ENCODE measurements at places on chromosomes 1 and 21.

GRCh38 chr1:247332215-247332622 lies 552 bp upstream of the ZNF496 start:
- DNase-seq, result peak; percentile 45

DNA sequence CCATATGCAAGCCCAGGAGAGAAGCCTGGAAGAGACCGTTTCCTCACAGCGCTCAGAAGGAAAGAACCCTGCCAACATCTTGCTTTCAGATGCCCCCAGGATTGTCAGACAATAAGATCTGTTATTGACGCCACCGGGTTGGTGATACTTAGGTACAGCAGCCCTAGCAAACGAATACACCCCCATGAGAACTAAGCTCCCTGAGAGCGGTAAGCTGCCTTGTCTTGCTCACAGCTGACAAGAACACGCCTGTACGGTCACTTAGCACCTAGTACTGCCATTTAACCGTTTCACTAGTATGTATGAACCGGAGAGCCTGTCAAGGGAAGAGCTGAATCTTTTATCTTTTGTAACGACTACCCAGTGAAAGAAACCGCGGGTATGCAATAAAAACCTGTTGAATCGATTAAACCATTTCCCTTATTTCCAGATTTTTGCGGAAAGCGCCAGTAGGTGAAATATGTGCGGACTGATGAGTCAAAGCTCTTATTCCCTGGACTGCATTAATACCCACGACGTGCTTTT lies 619 bp upstream of the ZBTB8B start:
- DNase-seq, result no peak

DNA sequence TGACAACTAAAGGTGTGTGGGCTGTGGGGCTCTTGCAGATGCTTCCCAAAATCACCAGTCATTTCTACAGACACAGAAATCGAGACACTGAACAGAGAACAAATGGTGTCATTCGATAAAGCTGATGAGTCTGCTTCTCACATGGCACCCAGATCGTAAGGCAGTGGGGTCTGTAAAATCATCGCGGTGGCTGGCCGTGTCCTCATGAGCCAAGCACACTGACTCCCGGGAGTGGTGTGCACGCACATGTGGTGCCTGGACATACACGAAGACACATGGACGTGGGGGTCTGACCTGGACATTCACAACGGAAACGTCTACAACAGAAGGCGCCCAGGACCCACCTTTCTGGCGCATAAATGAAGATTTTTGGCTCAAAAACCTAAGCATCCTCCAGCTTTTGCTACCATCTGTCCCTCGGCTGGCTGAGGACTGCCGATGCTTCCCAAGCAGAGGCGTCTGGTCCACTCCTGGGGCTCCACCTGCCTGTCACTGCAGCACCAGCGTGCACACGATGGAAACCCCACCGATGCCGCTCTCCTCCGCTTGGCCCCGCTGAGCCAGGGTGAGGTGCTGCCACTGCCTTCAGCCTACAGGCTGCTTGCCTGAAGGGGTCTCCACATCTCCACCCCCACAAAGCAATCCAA lies 6.8 kb downstream of the SMIM1 start:
- no peak for DNase-seq

DNA sequence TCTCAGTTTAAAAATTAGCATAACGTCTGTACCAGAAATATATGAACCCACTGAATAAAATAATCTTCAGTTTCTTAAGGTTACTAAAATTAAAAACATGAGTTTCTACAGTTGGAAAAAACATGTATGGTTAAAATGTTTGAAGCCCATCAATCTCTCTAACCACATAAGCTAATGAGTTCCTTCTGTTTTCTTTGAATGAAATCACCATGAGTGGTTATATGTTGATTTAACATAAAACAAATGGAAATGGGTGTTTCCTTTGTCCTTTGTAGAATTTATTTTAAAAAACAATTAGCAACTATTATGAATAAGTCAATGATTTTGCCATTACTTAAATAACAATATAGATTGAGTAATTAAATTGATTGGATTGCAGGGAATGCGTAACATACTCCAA lies 3.0 kb upstream of the ADGRL2 start:
- DNase-seq, result no peak

DNA sequence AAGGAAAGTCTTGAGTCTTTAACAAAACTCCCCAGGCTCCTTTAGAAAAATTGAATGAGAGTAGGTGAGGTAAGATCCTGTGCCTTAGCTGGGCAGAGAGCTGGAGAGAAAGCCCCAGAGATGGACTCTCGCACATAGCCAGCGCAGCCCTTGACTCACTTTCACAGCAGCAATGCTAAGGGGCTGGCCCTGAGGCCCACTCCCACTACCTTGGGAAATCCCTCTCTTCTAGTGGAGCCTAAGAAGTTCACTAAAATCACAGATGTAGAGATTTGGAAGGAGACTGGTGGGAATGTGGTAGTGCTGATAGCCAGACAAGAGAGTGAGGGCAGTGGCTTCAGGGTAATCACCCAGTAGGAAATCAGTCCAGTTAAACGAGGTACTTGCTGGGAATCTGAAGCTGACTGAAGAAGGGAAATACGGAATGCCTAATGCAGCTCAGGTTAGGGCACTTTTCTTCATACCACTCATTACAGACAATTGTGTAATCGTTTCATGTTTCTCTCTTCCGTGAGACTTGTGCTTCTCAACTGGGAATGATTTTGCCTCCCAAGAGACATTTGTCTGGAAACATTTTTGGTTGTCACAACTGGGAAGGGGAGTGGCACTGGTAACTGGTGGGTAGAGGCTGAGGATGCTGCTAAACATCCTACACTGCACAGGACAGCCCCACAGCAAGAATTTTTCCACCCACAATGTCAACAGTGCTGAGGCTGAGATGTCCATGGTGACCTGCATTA lies 42.4 kb upstream of the LRRC8C start:
- DNase-seq, result no peak

DNA sequence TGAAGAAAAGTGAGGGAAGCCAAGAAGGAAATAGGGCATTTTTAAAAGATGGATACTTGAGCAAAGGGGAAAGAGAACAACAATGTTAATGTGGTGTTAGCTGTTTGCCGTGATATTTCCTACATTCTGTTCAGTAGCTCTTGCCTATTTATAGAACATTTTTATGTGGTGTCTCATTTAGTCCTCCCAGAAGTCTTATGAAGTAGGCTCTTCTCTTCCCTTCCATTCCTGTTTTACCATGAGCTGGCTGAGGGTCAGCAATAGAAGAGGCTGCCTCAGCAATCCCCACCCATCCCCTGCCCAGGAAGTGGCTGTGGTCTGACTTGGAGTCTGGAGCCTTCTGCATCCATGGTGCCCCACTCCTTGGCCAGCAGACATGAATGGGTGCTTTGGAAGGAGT lies 60.1 kb downstream of the KIAA0040 start:
- no peak for DNase-seq

- no peak for DNase-seq
Measured at GRCh38 chr1:47298025-47298699, 15.8 kb downstream of the STIL start.

GRCh38 chr1:48469616-48470480 lies 2.2 kb downstream of the SPATA6 start:
- DNase-seq, result peak; percentile 11

GRCh38 chr1:61318319-61319125 lies 236.2 kb downstream of the NFIA start:
- no peak for DNase-seq

GRCh38 chr21:44455524-44456213 lies 359 bp downstream of the LRRC3 start:
- peak; percentile 33 for DNase-seq

- DNase-seq, result peak; percentile 16
Measured at GRCh38 chr1:20660847-20661206, 342 bp downstream of the DDOST start.

DNA sequence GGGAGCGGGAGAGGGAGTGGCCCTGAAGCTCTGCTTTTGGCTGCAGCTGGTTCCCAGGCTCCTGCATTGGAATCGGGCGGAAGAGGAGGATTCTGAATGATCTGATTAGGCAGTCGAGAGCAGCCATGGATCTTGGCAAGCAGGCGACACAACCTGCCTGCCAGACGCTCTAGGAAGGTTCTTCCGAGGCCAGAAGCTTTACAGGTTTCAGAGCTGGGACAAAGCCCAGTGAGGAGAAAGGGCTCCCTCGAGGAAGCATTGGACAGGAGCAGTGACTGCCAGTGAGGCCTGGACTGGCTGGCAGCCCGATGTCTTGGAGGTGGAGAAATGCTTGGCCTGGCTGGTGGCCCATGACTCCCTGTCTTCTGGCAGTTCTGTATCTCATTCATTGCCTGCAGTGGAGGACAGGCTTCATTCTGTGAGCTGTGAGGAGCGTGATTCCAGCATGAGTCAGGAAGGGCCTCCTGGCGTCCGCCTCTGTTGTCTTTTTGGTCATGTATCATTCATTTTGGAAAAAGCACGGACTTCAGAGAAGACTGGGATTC lies 132.7 kb upstream of the IPO9 start:
- no peak for DNase-seq

- no peak for DNase-seq
Measured at GRCh38 chr1:183831311-183831710, 26.4 kb downstream of the RGL1 start.

- no peak for DNase-seq
Measured at GRCh38 chr1:19229229-19229628, 19.2 kb upstream of the UBR4 start.

GRCh38 chr1:234405676-234406075 lies 32.4 kb downstream of the COA6 start:
- DNase-seq, result no peak

DNA sequence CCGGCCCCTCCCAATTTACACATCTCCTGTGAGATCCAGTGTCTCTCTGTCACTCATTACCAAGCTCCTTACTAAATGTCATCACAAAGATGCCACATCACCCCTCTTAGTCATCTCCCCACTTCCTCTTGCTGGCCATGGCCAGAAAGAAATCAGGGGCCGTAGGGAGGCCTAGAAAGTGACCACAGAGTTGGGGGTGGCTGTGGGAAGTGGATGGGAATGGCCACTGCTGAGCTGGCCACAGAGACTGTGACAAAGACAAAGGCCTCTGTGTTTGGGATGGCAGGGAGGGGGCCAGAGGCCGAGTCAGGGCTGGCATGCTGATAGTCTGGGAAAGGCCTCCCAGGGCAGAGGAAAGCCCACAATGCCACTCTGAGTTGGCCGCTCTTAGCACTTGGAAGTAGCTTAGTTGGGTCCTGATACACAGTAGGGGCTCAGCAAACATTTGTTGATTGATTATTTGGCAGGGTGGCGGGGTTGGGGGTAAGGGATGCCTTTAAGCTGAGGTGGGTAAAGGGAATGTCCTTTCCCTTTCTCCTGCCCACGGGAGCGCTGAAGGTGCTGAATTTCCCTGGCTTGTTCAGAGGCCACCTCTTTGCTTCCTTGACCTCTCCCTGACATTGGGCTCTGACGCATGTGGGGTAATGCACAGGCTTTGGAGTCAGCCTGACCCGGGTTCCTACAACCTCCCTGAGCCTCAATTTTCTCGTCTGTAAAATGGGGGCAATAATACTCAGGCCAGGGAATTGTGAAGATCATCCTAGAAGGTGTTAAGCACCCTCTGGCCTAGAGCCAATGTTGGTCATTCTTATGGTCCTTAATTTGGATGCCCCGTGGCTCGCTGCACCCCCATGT lies 13.2 kb downstream of the NAV1 start:
- no peak for DNase-seq

- no peak for DNase-seq
Measured at GRCh38 chr21:39094847-39095579, 88.2 kb downstream of the PSMG1 start.

DNA sequence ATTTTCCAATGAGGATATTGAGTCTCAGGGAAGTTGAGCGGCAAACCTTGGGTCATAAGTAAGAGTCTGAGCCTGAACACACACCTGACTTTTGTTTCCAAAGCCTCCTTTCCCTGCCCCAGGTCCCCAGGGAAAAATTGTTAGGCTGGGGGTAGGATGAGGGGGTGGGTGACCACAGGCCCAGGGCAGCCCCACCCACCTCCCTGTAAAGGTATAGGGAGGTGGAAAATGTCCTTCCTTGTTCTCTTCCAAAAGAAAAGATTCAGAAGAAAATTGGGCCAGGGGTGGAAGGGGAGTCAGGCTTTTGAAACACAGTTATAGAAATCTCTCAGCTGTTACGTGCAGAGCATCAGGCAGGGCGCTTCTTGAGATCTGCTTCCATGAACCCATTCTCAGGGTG lies 129.7 kb upstream of the NGF start:
- DNase-seq, result no peak

- no peak for DNase-seq
Measured at GRCh38 chr1:218785928-218786327, 387.8 kb upstream of the LYPLAL1 start.

- DNase-seq, result no peak
Measured at GRCh38 chr1:158366783-158367182, 13.1 kb downstream of the CD1E start.

DNA sequence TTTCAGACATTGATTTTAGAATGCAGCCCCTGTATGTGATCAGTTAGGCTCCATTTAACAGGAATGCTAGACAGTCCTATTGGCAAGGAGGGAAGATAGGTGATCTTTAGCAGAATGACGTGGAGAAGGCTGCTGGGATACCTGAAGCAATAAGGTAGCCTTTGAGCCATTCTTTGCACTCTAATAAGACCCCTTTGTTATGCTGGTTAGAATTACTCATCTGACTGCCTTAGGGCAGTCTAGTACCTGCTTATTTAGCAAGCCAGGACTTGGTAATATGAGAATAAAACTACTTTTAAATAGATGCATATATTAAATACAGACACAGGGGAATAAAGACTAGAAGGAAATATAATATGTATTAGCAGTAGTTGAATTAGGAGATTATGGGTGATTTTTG lies 29.1 kb downstream of the NGF start:
- no peak for DNase-seq

DNA sequence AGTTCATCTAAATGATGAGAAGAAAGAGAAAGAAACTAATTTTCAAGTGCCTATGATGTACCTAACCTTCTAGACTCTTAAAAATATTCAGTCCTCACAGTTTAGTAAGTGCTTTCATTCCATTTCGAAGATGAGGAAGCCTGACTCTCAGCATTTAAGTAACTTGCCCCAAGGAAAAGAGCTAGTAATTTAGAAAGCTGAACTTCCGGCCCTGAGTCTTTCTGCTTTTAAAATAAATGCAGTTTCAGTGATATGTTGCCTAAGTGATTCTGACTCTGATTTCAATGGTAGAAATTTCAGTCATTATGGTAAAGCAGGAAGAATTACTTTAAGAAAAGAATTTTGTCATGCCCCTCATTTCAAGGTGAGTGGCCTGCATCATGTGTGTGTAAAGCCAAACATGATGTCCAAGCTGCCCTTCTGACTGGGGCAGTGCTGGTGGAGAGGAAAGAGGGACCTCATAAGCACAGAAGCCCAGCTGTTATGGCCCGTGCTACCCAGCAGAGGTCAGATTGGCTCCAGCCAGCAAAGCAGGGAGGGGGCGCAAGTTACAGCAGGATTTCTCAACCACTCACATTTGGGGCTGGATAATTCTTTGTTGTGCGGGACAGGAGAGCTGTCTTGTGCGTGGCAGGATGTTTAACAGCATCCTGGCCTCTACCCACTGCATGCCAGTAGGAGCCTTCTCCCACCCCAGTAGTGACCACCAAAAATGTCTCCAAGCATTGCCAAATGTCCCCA lies 10.7 kb downstream of the ATP1A4 start:
- DNase-seq, result no peak

- DNase-seq, result no peak
Measured at GRCh38 chr1:7421471-7422075, 349.5 kb upstream of the VAMP3 start.

- DNase-seq, result no peak
Measured at GRCh38 chr1:56788588-56788987, 30.6 kb downstream of the FYB2 start.

GRCh38 chr1:14263671-14264070 lies 334.8 kb upstream of the KAZN start:
- DNase-seq, result no peak

- DNase-seq, result no peak
Measured at GRCh38 chr1:44031252-44032169, at the start of gene SLC6A9. SLC6A9 (minus strand) TSS chr1:44031462; CDS start chr1:44024277, 7,185 bp downstream.

GRCh38 chr1:5615076-5615475 lies 377.1 kb downstream of the NPHP4 start:
- DNase-seq, result no peak

Data from CD4-positive, alpha-beta T cell treated with Interleukin-12 subunit alpha and Interleukin-12 subunit beta, for 1 hour (primary cell).